Skin of body (tissue), 3 donors: ENCODE measurements at places on chromosomes 4 and X.

GRCh38 chr4:165489786-165490185 lies 111.0 kb downstream of the CPE start:
- DNase-seq, result no peak

DNA sequence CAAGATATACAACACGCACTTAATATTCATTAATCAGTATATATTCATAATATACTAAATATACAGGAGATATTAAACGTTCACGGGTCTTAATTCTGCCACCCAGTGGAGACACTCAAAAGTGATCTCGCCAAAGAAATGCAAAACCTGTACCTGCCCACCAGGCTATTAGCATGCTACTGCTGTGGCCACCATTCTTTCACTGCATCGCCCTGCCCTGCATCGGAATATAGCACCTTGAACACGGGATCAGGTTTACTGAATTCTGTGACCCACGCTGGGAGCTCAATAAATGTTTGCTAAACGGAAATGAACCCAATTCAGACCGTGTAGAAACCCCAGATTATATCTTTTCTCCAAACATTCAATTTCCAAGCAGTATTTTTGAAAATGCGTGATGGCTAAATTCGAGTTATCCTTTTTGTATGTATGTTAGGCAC lies 840 bp upstream of the CLCN3 start:
- peak; percentile 71 for DNase-seq

GRCh38 chr4:123980736-123981300 lies 584.2 kb downstream of the SPRY1 start:
- no peak for DNase-seq

GRCh38 chr4:182277377-182277776 lies 34.2 kb downstream of the TENM3 start:
- DNase-seq, result no peak

DNA sequence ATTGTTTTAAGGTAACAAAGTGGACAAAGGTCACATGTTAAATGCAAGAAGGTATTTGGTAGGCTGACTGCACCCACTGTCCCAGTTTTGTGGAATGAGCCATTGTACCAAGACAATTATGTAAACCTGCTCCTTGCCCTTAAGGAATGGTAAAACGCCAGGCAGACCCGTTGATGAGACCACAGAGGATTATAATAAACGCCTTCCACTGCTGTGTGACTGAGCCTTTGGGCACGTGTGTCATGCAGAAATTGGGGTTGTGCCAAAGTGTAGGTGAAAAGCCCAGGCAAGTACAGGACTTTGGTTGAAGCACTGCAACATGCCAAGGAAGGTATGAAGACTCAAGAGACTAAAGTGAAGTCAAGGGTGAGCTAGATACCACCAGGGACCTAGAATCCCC lies 59.7 kb downstream of the LRRC66 start:
- no peak for DNase-seq

DNA sequence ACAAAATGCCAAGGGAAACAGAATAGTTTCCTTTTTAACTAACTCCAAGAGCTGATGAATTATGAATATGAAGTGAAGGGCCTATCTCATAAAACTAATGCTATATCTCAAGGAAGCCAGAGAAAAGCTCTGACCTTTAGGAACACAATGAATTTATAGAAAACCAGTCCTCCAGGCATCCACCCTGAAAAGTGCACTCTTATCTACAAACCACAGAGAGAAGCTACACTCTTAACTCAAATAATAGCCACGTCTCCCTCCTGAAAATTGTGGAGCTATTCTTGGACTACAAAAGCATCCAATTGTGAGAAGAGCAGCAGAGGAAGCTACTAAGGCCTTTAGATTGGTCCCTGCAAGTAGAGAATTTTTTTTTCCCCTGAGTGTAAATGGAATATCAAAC lies 253.9 kb downstream of the IL15 start:
- no peak for DNase-seq

GRCh38 chr4:131427000-131427399 lies 1722.1 kb upstream of the PCDH10 start:
- no peak for DNase-seq

DNA sequence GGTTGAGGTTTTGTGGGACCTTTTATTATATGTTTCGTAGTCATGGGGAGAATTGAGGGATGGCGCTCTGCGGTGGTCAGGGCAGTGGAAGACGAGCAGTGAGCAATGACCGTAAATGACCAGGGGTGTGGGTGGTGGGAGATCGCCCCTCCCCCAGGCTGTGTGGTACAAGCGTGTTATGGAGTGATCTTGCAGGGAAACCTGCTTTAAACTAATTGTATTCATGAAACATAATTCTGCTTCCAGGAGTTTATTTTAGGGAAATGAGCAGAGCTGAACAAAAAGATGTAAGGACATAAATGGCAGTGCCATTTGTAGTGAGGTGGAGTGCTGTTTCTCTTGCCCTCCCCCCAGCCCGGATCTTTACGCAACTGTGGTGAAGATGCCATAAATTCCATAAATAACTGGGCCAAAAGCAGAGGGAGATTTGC lies 20.2 kb downstream of the GYG2 start:
- no peak for DNase-seq

- DNase-seq, result no peak
Observed at GRCh38 chr4:76511947-76512346, 76.9 kb downstream of the SHROOM3 start.

DNA sequence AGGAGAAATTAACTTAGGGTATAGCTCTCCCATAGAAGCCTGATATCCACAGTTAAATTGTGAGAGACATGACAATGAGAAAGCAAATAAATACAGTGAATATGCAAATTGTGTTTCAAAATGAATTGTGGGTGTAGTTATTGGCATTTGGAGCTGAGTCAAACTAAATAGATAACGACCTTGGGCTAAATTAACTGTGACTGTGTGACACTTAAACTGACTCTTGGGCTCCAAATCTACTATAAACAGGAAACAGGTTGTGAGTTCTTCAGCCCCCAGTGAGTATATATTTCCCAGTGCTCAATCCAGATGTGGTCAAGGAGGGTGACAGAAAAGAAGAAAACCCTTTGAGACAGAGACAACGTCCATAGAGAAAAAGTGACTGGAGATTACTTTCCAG lies 11.3 kb upstream of the MAGEA10 start:
- DNase-seq, result no peak

- no peak for DNase-seq
Observed at GRCh38 chr4:73916172-73916925, 47.2 kb downstream of the CXCL1 start.

- DNase-seq, result no peak
Observed at GRCh38 chr4:79272761-79273160, 53.1 kb downstream of the NAA11 start.

DNA sequence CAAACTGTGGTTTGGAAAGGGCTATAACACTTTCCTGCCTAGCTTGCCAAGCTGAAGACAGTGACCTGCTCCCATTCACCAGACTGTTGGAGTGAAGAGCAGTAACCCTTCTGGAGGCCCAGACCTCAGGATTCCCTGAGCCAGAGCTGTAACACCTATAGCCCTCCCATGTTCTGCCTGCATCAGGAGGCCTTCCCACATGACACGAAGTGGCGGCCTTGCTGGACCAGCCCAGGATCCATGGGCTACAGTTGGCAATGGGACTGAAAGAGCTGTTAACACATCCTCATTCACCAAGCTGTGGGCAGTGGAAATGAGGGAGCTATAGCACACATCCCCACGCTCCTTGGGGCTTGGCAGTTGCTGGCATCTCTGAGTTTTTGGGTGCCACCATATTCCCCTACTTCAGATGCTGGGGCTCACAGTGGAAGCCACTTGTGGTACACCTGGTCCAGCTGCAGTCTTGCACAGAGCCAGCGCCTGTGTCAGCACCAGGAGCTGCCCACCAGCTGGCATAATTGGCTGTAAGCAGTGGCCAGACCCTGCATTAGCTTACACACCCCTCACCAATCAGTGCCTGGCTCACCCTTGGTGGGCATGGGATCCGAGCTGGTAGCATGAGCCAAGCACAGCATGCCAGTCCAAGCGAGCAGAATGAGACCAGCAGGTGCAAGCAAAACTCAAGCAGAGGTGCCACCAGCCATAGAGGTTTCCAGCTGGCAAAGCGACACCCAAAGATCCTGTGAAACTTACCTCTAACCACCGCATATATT lies 1029.3 kb downstream of the TECRL start:
- no peak for DNase-seq

GRCh38 chr4:186015212-186015817 lies 53.6 kb upstream of the TLR3 start:
- DNase-seq, result no peak
